GF-D8 (cell line): ENCODE measurements at places on chromosomes 1 and 21.

DNA sequence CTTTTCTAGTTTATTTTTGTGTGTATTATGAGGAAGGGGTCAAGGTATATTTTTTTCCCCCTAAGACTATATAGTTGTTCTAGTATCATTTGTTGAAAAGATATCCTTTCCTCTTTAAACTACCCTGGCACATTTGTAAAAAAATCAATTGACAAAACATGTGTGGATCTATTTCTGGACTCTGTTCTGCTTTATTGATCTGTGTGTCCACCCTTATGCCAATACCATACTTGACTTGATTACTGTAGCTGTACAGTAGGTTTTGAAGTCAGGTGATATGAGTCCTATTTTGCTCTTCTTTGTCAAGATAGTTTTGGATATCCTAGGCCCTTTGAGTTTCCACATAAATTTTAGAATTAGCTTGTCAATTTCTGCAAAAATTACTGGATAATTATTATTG, 21.2 kb upstream of the SOX13 start:
- no peak for DNase-seq

DNA sequence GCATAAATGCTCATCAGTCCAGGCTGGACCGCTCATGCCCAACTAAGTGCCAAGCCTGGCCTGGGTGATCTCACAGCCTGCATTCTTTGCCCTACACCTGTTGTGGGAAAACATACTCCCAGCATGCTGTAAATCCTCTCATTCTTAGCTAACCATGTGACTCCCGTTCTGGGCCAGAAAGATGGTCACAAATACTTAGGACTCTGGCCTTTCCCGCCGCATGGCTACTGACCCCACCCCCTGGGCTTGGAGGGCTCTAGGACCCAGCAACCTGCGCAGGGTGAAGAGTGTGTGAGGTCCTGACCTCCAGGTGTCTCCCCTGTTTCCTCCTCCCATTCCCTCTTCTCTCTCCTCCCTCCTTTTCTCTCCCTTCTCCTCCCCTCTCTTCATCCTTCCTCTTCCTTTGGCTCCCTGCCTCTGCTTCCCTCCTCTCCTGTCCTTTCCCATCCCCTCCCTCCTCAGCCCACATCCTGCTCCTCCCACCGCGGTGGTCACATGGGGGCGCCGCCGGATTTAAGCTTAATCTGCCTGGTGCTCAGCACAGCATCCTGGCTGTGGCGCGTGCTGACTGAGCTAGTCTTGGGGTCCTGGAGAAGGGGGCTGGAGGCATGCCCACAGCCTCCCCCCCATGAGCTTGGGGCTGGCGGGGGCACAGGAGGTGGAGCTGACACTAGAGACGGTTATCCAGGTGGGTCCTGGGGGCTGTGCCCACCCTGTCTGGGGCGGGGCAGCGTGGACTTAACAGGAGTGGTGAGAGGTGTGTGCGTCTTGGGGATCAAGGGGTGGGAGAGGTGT, at the start of gene CROCC:
TSS of gene CROCC (plus strand) at position 541 of the 795 bp plus-strand sequence. CDS start at position 629, 88 bp downstream.
- DNase-seq: no peak

GRCh38 chr1:3906672-3907020, 6.6 kb upstream of the C1orf174 start:
- DNase-seq: no peak

GRCh38 chr1:44072204-44072603, 40.9 kb upstream of the SLC6A9 start:
- no peak for DNase-seq

DNA sequence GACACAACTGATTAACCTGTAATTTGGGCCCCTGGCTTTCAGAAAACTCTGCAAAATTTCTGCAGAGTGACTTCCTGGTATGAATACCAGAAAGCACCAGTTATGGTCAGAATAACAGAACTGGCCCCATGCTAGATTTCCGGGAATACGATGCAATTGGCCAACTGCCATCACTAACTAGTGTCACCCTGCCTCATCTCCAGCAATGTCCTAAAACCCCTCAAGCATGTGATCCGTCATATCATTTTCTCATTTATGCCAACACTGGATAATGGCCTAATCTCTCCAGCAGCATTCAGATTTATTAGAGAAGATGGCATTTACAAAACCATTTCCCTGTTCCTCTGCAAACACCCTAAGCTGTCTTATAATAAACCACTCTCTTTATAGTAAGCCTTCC, 15.4 kb downstream of the KAZN start:
- DNase-seq: no peak

DNA sequence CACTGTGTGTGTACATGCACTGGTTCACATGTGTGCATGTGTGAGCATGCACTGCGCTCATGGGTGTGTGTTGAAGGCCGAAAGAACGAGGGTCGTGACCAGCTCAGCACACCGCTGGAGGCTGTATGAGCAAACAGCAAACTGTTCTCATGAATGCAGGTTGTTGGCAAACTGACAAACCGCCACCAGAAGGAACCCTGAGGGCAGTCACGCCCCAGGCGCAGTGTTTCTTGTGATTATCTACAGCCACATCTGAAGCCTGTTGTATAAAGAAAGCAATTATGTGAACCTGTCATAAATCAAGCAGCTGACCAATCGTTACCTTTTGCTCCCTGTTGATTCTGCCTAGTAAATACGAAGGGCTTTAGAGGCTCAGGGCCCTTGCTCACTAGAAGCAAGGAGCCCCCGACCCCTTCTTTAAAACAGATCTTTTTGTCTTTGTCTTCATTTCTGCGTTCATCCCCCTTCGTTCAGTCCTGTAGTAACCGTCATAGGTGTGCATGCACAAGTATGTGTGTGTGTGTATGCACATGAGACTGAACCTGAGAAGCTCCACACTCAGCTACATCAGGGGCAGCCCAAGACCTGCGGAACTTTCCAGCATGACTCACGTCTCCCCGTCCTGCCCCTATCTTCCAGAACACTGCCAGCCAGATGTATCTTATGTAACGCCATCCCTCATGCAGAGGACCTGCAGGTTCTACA, 16.8 kb upstream of the RIPK4 start:
- DNase-seq: peak; percentile 30

DNA sequence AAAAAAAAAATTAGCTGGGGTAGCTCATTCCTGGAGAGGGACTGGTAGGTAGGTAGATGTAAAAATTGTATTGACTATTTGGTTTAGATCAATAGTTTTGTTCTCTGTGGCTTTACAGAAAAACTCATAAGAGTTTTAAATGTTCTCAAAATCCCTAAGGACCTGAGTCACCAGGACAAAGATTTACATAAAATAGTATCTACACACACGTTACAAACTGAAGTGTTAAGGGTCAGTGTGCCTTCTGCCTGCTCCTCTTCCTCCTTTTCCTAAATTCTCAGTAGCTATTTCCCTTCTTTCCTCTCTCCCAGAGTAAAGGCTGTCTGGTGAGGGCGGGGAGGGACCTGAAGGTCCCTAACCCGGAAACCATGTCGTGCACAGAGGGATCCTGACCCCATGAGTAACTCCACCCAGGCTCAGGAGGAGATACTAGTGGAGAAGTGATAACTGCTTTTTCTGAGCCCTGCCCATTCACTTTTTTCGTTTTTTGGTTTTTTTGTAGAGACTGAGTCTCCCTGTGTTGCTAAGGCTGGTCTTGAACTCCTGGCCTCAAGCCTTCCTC, 8.1 kb downstream of the PLEKHM2 start:
- no peak for DNase-seq

DNA sequence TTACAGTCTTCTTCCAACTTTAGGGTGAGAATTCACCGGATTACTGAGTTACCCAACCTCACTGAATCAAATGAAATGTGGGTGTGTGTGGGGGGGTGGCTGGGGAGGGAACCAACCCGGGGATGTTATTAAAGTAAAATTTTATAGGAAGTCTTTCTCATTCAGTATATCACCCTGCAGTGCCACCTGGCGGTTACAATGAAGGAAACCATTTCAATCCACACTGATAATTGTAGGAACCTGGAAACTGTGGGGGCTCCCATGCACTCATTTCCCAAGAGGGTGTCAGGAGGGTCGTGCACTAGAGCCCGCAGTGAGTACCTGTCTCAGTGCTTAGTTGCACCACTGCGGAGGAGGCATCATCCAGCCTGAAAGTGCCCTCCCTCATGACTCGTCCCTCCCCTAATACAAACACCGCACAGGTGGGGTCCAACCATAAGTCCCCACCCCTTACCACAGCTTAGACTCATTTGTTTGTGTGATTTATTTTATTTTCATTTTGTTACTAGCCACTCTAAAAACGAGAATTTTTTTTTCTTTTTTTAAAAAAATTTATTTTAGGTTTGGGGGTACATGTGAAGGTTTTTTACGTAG, 29.1 kb upstream of the IGSF5 start:
- peak; percentile 6 for DNase-seq

DNA sequence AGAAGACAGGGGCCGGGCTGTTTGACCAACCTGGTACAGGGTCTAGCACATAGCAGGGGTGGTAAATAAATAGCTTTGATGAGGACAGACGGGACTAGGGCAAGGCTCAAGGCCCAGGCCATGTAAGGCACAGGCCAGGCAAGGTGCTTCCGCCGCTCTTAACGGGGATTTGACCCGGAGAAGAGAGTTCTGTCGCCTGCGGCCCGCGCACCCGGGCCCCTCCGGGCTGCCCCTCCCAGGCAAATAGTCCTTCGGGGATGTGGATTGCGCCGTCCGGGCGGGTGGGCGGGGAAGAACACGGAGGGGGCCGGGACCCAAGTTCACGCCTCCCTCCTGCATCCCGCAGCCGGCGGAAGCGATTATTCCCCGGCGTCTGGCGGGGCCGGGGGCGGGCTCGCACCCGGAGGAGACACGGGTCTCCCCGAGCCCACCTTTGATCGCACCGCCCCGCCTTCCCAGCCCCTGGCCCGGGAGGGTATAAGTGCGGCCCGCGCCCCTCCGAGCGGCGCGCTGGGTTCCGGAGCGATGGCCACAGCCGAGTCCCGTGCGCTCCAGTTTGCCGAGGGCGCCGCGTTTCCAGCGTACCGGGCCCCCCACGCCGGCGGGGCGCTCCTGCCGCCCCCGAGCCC, at the start of gene MIXL1:
TSS of gene MIXL1 (plus strand) at position 508 of the 629 bp plus-strand sequence. CDS start at position 526, 18 bp downstream.
- DNase-seq: no peak

DNA sequence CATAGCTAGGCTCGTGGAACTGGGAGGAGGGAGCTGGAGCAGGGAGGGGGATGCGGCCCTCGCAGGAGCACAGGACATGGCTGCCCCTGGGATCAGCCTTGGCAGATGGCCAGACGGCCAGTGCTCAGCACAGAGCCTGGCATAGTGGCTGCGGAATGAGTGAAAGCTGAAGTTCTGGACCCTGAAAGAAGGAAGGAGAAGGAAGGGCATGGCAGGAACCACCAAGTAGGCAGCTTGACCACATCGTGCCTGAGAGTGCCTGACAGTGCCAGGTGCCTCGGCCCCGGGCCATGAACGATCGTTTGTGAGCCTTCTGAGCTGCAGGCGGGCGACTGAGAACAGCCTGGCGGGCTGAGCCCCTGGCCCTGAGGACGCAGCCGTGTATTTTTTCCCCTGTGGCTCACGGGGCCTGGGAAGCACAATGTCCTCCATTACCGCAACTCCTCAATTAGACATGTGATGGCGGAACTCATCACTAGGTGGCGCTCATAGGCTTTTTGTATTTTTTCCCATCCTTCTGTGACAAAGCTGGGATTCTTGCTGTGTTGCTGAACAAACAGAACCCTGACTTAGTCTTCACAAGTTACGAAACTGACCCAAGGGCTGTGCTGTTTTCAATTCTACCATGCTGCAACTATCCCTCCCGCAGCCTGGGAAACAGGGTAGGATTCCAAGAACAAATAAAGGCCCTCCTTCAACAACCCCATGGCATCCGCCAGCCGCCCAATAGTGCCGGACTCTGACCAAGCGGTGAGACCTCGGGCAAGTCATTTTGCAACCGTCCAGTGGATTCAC, 29.9 kb upstream of the TMEM61 start:
- peak; percentile 5 for DNase-seq

- no peak for DNase-seq
These were observed 1.0 kb downstream of the DDAH1 start for GRCh38 chr1:85463731-85464496.

- peak; percentile 71 for DNase-seq
These were observed 98.6 kb upstream of the LPGAT1 start for GRCh38 chr1:211928993-211929637.

- DNase-seq: no peak
These were observed 2.6 kb upstream of the NBPF3 start for GRCh38 chr1:21437341-21437640.

- no peak for DNase-seq
These were observed 140.8 kb downstream of the KAZN start for GRCh38 chr1:14739082-14739832.

DNA sequence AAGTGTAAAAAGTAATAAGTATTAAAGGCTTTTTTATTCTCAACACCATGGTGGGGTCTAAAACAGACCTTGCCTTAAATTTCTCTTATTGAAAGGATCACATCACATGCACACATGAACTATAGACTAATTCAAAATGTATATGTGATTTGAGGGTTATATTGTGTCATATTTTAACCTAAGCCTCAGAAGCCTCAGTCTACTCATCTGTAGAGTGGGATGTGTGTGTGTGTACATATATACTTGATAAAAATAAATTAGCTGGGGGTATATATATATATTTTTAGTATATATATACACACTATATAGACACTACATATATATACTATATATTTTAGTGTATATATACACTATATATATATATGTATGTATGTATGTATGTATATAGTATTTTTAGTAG, 58.8 kb downstream of the KCTD3 start:
- DNase-seq: no peak

- DNase-seq: no peak
These were observed 38.0 kb upstream of the COL24A1 start for GRCh38 chr1:86194491-86195034.

DNA sequence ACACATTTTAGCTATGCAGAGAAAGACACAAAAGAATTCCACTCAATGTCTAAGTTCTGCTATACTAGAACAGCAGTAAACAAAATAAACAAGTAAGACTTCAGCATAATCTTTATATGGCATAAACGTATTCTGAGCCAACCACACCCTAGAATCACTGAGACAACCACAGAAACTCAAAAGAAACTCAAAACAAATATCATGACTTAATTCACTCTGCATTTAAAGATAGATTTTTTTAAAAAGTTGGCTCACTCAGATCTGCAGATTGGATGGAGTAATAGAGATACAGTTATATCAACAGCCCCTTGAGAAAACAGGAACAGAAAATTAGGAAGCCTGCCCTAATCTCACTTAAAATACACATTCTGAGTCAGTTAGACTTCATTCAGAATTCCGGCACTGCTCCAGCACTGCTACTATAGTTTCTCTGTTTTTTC, 95.0 kb downstream of the COL24A1 start:
- DNase-seq: no peak

GRCh38 chr1:34378968-34379856, 202.5 kb downstream of the C1orf94 start:
- DNase-seq: no peak

GRCh38 chr1:192530254-192530653, 45.3 kb upstream of the RGS1 start:
- no peak for DNase-seq
